ENCODE measurements at places on chromosomes 5 and 9.
A peak's percentile ranks its signal among the peaks of the same experiment; 100 is the strongest.

DNA sequence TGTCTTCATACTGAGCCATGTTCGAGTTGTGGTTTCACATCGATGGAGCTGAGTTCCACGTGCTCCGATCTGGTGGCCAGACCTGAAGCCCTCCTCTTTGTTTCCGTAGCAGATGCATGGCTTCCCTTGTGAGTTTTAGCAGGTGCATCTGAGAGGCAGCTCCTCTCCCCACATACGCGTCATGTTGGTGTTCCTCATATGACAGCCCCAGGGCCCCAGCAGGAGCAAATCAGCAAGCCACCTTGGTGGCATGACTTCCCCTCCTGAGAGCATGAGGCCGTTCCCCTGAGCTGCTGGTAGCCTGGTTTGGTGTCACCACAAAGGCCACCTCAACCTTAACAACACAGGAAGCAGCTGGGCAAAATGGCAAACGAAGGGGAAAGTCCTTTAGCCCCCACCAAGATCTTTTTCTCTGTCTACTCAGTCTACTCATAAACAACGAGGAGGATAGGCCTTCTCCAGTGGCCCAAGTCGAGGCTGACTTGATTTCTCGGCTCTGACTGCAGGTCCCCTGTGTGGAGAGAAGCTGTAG, 5.9 kb downstream of the CYFIP2 start:
- no peak for DNase-seq

- DNase-seq: no peak
These were observed 76.1 kb downstream of the SLC44A1 start for GRCh38 chr9:105320568-105320967.

DNA sequence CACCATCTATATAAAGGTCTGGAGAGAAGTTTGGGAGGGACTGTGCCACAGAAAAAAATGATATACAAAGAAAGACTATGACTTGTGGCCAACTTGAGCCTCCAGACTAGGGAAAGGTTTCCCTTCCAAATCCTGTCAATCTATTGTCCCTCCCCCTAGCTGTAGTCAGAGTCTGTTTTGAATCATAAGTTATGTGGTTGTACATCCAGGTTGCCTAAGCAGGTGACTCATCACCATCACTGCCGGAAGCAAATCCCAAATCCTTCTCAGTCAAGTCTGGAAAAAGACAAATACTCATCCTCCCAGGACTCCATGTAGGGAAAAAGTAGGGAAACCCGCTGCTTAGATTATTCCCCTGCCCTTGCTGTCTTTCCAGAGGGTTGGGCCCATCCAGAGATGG, 235.7 kb downstream of the CDK5RAP2 start:
- DNase-seq: no peak

DNA sequence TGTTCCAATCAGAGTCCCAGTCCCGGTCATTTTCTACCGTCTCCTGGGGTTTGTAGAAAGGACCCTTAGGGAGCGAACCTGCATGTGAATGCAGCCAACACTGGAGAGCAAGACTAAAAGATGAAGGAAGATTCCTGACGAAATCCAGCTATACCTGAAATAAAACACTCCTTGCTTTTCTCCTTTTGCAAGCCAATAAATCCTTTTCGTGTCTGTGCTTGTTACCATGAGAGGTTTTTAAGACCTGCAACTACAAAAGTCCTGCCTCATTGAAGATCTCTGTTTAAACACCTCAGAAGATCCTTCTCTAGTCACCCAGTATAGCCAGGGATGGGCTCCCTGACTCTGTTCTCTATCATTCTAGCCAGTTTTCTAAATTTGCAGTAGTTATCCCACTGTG, 10.0 kb upstream of the SLC34A1 start:
- DNase-seq: no peak

- DNase-seq: no peak
These were observed 186.2 kb downstream of the CACNA1B start for GRCh38 chr9:138063785-138064184.

- no peak for DNase-seq
These were observed 15.6 kb upstream of the COL5A1 start for GRCh38 chr9:134626069-134626423.

GRCh38 chr5:113047733-113048652, 71.4 kb downstream of the DCP2 start:
- no peak for DNase-seq

DNA sequence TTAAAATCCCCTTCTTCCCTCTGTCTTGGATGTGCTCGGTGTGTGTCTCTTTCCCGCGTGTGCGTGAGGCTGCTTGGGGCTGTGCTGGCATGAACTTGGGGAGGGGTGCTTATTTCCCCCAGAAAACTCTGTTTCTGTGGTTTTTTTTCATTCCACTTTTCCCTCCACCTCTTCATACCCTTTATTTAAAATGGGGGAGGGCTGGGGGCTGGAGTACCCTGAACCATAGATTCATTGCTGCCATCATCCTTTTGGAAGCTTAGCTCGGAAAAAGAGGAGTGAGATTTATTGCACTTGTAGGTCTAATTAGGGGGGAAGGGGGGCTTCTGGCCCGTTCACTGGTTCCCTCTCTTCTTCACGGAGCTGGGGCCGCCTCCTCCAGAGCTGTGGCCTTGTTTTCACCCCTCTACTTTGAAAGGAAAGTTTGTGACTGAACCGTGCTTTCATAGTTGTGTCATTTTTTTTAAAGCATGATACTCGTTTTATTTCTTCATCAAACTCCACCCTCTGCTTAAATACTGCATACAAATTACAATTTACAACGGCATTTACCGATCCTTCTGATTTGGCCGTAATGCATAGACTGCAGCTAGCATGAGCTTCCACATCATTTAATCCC, 2.9 kb downstream of the NR2F1 start:
- DNase-seq: no peak

- DNase-seq: no peak
These were observed 6.2 kb downstream of the SLC6A19 start for GRCh38 chr5:1207555-1207954.

DNA sequence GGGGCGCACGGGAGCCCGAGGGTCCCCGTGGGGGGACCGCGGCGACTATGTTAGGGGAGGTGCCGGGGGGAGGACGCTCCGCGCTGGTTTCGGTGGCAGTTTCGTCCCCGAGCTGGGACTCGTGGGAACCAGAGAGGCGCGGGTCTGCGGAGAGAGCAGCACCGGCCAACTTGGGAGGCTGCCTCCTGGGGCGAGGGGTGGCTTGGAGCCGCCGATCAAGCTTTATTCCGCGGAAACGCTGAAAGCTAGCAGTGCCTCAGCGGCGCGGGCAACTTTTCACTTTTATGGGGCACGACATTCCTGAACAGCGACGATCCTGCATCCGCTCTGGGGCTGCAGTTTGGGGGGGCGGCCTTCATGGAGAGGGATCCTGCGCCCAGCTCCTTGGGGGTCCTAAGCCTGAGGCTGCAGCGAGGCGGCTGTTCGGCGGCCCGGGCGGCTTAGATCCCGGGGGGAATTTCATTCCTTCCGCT, 369 bp downstream of the OCLN start:
- DNase-seq: no peak

- no peak for DNase-seq
These were observed 7.3 kb downstream of the FOXI1 start for GRCh38 chr5:170112876-170113521.

DNA sequence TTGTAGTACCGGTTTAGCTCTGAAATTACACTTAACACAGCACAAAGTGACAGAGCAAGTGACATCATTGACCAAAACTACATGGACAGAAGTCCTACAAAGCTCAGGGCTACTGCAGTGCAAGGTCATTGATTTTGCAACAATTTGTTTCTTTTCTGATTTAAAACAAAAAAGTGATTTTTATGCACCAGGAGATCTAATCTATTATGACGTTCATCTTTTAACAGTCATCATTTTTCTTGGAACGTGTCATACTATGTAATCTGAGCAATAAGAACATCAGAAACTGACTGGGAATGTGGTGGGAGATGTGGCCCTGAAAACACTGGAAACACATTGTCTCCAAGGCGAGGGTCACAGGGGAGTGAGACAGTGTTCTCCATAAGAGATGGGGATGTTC, 17.4 kb upstream of the ZFAND5 start:
- DNase-seq: no peak

- DNase-seq: peak; percentile 68
These were observed 24.8 kb downstream of the NIPAL4 start for GRCh38 chr5:157484768-157485167.

DNA sequence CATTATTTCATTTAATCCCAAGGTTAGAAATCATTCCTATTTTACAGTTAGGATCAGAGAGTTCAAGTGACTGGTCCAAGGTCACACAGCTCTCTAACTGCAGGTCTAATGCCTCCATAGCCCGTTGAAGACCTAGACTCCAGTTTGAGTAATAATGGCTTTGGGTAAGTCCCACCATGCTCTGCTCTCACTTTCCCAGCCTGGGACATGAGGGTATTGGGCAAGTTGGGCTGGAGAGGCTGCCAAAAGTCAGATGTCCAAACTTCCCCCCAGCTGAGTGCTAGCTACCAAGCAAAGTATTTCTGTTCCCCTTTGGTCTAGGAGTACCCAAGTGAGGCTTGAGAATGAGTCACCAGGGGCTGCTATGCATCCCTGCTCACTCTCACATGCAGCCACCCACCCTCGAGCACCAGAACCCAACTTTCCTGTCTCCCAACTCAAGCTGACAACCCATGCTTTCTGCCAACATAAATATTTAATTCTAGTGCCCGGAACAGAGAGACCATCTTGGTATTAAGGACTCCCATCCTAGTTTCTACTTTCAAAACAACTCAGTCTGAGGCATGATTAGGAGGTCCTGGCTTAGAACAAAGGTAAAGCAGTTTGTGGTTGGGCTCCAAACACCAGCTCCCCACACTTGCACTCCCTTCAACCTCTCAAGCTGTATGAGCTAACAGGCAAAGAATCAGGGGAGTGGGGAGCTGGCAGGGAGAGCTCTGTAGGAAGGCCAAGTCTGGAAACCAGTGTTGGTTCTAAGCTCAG, 236.5 kb upstream of the TRIM32 start:
- no peak for DNase-seq

- no peak for DNase-seq
These were observed 17.6 kb downstream of the MTX3 start for GRCh38 chr5:79973511-79973910.

- no peak for DNase-seq
These were observed 132.0 kb downstream of the PIK3R1 start for GRCh38 chr5:68347536-68347935.

- DNase-seq: no peak
These were observed 181.8 kb upstream of the MEF2C start for GRCh38 chr5:89064736-89065135.

- no peak for DNase-seq
These were observed 4.1 kb upstream of the TCF7 start for GRCh38 chr5:134110382-134110781.

DNA sequence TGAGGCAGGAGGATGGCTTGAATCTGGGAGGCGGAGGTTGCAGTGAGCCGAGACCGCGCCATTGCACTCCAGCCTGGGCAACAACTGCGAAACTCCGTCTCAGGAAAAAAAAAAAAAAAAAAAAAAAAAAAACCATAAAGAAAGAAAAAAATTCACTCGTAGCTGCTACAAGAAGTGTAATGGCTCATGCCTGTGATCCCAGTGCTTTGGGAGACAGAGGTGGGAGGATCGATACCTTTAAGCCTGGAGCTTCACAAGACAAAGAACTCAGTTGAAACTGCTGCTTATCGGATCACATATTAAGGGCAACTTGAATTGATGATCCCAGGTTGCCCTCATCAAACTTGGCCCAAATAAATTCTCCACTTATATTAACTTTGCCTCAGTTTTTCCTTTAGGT, 1.0 kb upstream of the ZCCHC7 start:
- no peak for DNase-seq

DNA sequence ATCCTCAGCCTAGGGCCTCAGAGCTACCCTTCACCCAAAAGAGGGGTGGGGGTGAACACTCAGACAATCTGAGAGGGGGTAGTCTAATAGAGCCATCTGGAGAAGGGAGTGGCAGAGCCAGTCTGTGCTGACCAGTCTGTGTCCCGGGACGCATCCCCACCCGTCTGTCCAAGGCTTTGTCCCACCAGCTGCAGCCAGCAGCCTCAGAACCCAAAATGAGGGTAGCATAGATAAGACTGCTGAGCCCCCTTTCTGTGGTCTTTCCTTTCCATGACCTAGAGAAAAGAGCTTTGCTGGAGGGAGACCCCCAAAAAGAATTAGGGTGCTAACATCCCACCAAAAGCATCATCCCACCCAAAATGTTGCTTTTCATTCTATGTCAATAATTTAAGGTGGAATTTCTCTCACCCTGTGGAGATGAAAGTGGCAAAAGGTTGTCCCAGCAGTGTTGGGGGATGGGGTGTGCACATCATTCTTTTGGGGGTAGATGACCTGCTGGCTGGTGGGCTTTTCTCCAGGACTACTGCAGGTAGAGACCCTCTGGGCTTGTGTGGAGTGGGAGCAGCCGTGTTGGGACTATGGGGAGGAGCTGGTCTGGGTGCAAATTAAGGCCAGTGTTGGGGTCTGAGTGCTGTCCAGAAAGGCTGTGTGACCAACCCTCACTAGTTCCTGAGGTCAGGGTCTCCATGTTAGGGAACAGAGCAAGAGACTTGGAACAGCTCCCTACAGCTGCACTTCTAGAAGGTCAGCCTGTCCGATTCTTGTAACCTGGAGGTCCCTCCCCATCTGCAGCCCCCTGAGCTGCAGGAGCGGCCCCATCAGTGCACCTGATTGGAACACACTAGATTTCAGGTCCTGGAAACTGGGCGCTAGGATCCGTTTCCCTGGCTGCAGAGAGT, 19.9 kb downstream of the URM1 start:
- no peak for DNase-seq

DNA sequence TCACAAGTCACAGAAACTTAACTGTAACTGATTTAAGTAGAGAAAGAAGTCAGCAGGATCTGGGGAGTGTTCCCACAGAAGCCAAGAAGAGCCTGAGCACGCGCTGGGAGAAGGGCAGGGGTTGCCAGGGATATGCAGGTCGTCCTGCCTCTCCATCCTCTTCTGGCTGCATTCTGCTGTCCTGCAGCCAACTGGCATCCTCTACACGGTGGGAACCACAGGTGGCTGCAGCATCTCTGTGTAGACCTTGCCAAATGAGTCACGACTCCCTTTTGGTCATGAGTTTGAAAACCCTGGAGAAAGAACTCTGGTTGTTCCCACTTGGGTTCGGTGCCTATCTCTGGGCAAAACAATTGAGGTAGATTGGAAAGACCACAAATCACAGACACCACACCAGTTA, 38.4 kb upstream of the PCA3 start:
- DNase-seq: no peak

DNA sequence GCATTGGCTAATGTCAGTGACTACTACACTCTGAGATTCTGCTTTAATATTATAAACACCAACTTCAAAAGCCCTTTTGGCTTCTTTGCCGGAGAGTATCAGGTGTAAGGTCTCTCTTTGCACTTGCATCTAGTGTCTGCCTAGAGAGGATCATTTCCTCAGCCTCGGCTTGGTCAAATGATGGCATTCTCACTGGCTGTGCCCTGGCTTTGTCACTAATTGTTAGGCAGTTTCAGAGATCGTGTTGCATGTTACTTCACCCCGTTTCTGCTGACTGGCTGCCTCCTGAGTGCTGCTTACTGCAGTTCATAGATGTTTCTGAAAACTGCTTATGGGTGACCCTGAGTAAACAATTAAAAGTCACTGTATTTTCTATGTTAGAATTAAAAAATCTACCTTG, 48.8 kb downstream of the SLC1A3 start:
- DNase-seq: no peak

- DNase-seq: no peak
These were observed 1639.4 kb upstream of the C9orf72 start for GRCh38 chr9:29212397-29213387.

- no peak for DNase-seq
These were observed 75.2 kb downstream of the TENT4A start for GRCh38 chr5:6788439-6788838.

- DNase-seq: no peak
These were observed 50.5 kb upstream of the EXOC3 start for GRCh38 chr5:392431-392988.

Data from tibial nerve (tissue), 4 donors.